ENCODE measurements at places on chromosomes 3 and 15.

DNA sequence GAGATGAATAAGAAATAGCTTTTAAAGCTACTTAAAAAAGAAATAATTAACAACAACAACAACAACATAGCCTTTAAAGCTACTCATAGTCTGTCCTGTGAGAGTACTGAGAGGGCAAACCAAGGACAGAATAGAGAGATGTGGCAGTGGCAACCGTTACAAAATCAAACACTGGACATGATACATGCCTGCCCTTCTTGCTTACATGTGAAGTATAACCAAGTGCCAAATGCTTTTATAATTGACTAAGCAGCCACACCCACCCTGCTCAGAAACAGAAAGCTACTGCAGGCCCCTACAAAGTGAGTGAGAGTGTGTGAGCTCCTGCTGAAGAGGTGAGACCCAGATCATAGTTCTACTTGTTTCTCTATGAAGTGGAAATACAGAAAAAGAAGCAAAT lies 38.4 kb downstream of the NDUFB4 start:
- no peaks in the 10 kb centered on the region for H3K4me1 ChIP-seq
- no peak for DNase-seq
- H3K27me3 ChIP-seq = no peaks in the 10 kb centered on the region
- no peaks in the 10 kb centered on the region for H3K36me3 ChIP-seq
- no peak overlapping the region for H3K27ac ChIP-seq

DNA sequence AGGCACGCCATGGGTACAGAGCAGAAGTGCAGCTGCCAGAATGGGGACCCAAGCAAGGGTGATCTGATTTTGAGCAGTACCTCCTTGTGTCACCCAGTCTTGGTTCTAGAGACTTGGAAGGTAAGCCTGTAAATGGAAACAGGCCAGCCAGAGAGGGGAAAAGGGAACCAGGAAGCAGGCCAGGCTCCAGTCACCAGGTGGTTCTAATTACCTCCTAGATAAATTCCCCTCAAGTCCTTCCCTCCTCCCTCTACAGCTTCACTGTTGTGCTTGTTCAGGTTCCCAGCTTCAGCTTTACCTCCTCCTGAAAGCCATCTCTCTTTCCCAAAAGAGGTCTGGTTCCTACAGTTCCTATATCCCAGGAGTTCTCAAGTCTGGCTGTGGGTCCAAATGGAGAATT lies 58.8 kb upstream of the SLC7A14 start:
- no peak overlapping the region for H3K27ac ChIP-seq
- H3K36me3 ChIP-seq = no peaks in the 10 kb centered on the region
- no peak overlapping the region for H3K4me3 ChIP-seq
- no peaks in the 10 kb centered on the region for H3K27me3 ChIP-seq
- H3K4me1 ChIP-seq = no peaks in the 10 kb centered on the region

- no peak overlapping the region for H3K4me3 ChIP-seq
- DNase-seq = no peak
- peaks cover 6% of the 10 kb centered on the region for H3K4me1 ChIP-seq
- H3K27me3 ChIP-seq = no peaks in the 10 kb centered on the region
- H3K36me3 ChIP-seq = no peaks in the 10 kb centered on the region
Measured at GRCh38 chr3:133855772-133856171, 39.9 kb downstream of the RAB6B start.

DNA sequence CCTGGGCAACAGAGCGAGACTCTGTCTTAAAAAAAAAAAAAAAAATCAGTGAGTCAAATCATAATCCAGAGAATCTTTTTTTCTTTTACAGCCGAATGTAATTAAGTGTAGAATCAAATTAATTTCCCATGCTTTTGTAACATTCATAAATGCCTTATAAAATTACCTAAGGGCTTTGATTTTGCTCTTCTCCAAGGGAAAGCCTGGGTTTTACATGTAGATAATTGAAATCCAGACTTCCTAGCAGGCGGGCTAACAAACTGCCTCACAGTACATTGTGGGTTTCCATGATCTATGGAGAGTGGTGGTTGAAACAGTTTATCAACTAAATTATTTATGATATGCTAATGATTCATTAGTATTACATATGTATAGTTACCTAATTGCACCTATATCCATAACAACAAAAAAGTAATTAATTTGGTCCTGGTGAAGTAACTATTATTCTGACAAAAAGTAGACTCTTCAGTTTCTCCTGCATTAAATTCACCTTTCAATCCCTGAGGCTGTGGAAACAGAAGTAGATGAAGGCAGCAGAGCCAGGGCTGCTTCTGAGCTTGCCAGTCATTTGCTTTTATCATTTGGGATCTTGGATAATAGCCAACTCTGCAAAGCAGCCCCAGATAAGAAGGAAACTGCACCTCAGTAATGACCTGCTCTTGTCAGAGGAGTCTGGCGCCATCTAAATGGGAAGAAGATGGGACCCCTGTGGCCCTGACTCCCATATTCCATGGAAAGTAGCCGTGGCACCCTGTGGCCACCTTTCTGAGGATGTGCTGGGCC lies 9.5 kb downstream of the CCR9 start:
- H3K4me3 ChIP-seq = no peak overlapping the region
- peaks cover 14% of the 10 kb centered on the region for H3K4me1 ChIP-seq
- H3K36me3 ChIP-seq = no peaks in the 10 kb centered on the region
- no peak overlapping the region for H3K27ac ChIP-seq

GRCh38 chr3:192957441-192958021 lies 39.9 kb upstream of the MB21D2 start:
- no peak for DNase-seq
- H3K36me3 ChIP-seq = no peaks in the 10 kb centered on the region
- H3K4me3 ChIP-seq = no peak overlapping the region
- peak overlapping the region; percentile 33 for H3K27ac ChIP-seq
- peaks cover 15% of the 10 kb centered on the region for H3K4me1 ChIP-seq

DNA sequence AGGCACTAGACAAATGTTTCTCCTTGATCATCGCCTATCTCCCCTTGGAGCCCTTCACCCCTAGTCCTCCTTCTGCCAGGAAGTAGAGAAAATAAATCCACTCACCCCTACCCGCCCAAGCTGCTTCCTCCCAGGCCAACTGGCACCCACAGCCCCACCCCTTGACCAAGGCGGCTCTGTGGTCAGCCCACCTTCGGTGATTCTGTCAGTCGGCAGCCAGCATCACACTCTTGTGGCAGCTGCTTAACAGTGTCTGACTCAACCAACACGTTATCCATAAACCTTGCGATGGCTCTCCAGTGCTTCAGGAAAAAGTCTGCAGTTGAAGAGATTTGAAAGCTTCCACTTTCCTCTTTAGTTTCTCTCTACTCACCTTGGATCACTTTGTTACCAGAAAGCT lies 7.6 kb downstream of the SHF start:
- no peaks in the 10 kb centered on the region for H3K36me3 ChIP-seq
- peaks cover 31% of the 10 kb centered on the region for H3K4me1 ChIP-seq
- no peak overlapping the region for H3K27ac ChIP-seq
- H3K4me3 ChIP-seq = no peak overlapping the region
- no peaks in the 10 kb centered on the region for H3K27me3 ChIP-seq

DNA sequence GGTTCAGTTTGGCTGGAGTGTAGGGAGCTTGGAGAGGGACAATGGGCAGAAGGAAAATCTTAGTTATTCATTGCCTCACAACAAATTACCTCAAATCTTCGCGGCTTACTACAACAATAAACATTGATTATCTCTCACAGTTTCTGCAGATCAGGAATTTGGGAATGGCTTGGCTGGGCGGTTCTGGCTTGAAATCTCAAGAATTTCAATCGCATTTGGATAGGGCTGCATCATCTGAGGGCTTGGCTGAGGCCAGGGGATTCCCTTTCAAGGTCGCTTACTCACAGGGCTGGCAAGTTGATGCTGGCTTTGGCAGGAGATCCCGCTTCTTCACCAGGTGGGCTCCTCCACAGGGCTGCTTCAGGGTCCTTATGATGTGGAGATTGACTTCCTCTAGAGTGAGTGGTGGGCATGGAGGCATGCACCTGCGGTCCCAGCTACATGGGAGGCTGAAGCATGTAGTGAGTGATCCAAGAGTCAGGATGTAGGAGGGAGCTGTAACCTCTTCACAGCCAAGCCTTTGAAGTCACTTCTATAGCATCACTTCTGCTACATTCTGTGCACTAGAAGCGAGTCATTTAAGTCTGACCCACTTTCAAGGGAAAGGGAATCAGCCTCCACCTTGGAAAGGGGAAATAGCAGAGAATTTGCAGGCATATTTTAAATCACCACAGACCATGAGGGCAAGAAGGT lies 63.1 kb downstream of the CDC25A start:
- no peaks in the 10 kb centered on the region for H3K36me3 ChIP-seq
- no peaks in the 10 kb centered on the region for H3K27me3 ChIP-seq
- no peak overlapping the region for H3K27ac ChIP-seq
- H3K4me3 ChIP-seq = no peak overlapping the region
- no peak for DNase-seq
- peaks cover 5% of the 10 kb centered on the region for H3K4me1 ChIP-seq

DNA sequence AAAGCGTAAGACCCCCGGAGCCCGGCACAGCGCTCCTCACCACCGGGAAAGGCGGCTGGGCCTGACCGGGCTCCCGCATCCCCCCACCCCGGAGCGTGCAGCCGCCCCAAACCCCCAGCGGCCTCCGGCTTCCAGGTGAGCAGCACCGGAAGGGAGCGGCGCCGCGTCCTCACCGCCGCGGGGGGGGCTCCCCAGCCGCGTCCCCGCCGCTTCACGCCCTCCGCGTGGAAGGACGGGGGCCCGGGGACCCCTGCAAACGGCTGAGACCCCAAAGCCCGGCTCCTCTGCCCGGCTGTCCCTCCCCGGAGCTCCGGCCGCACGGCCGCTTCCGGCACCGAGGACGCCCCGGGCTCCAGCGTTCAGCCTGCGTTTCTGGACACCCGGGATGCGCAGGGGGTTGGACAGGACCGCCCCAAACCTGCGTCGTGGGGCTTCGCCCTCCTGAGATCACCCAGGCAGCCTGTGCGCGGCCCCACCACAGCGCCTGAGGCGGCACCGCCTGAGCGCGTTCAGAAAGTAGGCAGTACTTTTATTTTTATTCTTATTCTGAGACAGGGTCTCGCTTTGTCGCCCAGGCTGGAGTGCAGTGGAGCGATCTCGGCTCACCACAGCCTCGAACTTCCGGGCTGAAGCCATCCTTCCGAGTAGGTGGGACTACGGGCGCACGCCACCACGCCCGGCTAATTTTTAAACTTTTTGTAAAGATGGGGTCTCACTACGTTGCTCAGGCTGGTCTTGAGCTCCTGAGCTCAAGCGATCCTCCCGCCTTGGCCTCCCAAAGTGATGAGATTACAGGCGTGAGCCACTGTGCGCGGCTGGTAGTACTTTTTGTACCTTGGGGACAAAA lies 51.6 kb upstream of the BLM start:
- H3K4me3 ChIP-seq = peak overlapping the region; percentile 66
- H3K36me3 ChIP-seq = no peaks in the 10 kb centered on the region
- peaks cover 29% of the 10 kb centered on the region for H3K27me3 ChIP-seq

- no peaks in the 10 kb centered on the region for H3K27me3 ChIP-seq
- H3K4me1 ChIP-seq = no peaks in the 10 kb centered on the region
- H3K36me3 ChIP-seq = no peaks in the 10 kb centered on the region
Measured at GRCh38 chr15:60721257-60721626, 242.3 kb upstream of the ICE2 start.

- no peak overlapping the region for H3K27ac ChIP-seq
- DNase-seq = no peak
- no peaks in the 10 kb centered on the region for H3K36me3 ChIP-seq
- no peaks in the 10 kb centered on the region for H3K4me1 ChIP-seq
Measured at GRCh38 chr3:147483578-147483977, 74.4 kb downstream of the ZIC1 start.

DNA sequence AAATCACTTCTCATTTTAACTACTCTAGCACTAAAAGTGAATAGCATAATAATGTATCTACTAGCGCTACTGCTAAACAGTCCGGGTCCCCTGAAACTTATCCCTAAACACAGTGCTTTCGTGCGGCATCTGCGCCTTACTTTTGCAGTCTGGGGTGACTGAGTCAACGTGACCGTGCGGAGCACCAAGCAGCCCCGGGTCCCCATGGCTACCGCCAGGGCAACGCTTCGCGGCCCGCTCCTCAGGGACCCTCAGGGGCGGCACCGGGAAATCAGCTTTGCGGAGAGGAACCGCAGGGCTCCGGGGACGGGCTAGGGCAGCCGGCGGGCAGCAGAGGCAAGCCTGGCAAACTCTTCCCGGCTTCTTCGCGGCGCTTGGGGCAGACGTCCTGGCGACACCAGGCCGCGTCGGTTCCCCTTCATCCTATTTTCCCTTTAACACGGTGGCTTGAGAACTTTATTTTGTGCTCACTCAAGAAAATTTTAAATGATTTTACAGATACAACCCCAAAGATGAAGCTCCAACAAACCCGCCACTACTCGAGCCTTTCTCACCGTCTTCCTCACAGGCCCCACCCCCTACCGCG lies 757 bp upstream of the DIPK2A start:
- no peaks in the 10 kb centered on the region for H3K36me3 ChIP-seq
- peaks cover 36% of the 10 kb centered on the region for H3K4me1 ChIP-seq
- peak overlapping the region; percentile 98 for H3K4me3 ChIP-seq

GRCh38 chr3:196927571-196928453 lies 14.5 kb downstream of the NCBP2 start:
- H3K4me1 ChIP-seq = no peaks in the 10 kb centered on the region
- no peaks in the 10 kb centered on the region for H3K36me3 ChIP-seq
- no peak for DNase-seq
- H3K4me3 ChIP-seq = no peak overlapping the region
- no peak overlapping the region for H3K27ac ChIP-seq
- no peaks in the 10 kb centered on the region for H3K27me3 ChIP-seq

DNA sequence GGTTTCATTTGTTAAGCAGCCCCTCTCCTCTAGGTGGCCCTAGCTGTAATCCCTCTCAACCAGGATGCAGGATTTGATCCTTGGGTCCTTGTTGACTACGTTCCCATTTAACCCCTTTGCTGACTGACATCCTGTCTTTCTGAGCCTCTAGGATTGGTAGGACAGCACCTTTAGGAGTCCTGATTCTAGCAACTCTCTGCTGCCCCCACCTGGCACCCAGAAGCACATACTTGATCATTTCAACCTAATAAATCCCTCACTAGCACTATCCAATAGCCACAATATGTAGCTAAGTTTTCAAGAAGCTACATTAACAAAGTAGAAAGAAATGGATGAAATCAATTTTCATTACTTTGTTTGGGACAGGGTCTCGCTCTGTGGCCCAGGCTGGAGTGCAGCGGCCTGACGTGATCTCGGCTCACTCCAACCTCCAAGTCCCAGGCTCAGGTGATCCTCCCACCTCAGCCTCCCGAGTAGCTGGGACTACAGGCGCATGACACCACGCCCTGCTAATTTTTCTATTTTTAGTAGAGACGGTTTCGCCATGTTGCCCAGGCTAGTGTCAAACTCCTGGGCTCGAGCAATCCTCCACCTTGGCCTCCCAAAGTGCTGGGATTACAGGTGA lies 28.3 kb downstream of the RSL24D1 start:
- no peak overlapping the region for H3K27ac ChIP-seq
- H3K36me3 ChIP-seq = no peaks in the 10 kb centered on the region
- DNase-seq = peak; percentile 75
- no peaks in the 10 kb centered on the region for H3K27me3 ChIP-seq

- no peak overlapping the region for H3K27ac ChIP-seq
- no peaks in the 10 kb centered on the region for H3K27me3 ChIP-seq
- H3K4me3 ChIP-seq = no peak overlapping the region
Measured at GRCh38 chr3:188888321-188889053, 283.3 kb upstream of the TPRG1 start.

DNA sequence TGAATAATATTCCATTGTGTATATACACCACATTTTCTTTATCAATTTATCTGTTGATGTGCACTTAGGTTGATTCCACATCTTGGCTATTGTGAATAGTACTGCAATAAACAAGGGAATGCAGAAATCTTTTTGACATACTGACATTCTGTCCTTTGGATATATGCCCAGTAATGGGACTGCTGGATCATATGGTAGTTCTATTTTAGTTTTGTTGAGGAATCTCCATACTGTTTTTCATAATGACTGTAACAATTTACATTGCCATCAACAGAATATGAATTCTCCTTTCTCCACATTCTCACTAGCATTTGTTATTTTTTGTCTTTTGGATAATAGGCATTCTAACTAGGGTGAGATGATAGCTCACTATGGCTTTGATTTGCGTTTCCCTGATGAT lies 174.7 kb downstream of the IGSF11 start:
- no peaks in the 10 kb centered on the region for H3K27me3 ChIP-seq
- no peaks in the 10 kb centered on the region for H3K4me1 ChIP-seq
- no peak for DNase-seq
